ENCODE measurements at places on chromosomes 4 and X.

GRCh38 chr4:168712316-168712890 is 215.6 kb downstream of the PALLD start:
- DNase-seq: no peak

- no peak for DNase-seq
Measured at GRCh38 chrX:34401411-34401810, 255.7 kb downstream of the TMEM47 start.

DNA sequence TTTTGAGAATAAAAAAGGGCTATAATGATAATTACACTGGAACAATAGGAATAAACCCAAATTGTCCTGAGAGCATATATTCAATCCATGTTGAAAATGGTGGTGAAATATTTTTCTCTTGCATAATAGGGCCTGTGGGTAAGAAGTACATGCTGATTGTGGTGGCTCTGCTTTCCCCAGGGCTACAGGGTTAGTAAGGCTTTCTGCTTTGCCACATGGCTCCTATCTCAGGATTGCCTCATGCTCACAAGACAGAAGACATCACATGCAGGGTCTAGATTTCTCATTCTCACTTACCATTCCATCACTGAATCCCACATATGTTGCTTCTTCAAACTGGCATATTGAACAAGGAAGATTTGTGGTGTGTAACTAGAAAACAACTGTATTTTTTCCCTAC is 12.4 kb upstream of the VEGFC start:
- DNase-seq: no peak

- DNase-seq: no peak
Measured at GRCh38 chr4:10186228-10187214, 69.9 kb upstream of the WDR1 start.

DNA sequence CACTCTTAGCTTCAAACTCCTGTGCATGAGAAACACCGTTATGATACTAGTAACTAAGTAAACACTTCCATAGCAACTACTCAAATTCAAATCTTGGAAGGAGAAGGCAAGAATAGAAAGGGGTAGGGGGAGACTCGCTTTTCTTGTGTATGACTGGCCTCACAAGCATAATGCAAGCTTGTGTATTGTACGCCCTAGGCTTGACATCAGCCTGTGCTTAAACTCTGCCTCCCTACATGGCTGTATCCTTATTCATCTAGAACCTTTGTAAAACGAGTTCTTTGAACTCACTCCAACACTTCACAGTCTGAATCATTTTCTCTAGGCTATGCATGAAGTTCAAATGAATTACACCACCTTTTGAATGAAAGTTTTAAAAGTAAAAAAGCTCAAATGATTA is 1071.2 kb upstream of the ADGRL3 start:
- no peak for DNase-seq

DNA sequence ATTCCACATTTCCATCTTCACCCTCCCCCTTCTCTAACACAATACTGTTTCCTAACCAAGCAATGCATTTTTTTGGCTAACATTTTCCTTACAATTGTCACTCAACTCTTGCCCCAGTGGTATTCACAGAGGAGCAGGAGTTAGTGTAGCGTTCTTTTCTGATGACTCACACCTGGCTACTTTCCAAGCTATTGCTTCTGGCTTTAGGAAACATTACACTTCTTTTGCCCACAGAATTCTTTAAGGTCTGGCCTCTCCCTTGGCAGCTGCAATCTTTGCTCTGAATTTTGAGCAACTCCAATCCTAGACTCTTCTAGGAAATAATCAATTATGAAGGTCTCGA is 27.5 kb upstream of the PDGFC start:
- no peak for DNase-seq

DNA sequence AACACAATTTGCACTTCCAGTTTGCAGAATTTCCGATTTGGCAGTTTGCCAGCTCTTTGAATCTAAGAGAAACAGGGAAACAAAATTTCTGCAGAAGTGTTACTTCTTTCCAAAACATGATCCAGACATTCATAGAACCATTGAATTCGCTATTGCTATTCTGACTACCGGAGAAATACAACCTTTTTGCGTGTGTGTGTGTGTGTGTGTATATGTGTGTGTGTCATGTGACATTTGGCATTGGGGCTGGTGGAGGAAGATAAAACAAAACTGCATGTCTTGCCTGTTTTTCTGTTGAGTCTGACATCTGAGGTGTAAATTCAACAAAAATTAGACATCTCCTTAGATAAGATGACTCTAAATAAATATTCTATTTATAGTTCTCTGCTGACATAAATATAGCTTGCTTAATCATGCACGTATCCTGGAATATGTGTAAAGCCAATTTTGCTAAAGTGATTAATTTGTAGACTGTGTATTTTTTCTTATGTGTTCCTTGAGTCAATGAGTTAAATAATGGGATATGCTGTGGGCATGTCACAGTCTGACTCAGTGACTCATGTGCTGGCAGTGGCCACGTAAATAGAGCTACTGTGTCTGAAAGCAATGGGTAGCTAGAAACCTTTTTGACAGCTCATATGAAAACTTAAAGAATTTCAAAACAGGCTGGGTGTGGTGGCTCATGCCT is 98.9 kb downstream of the HPGD start:
- no peak for DNase-seq

- no peak for DNase-seq
Measured at GRCh38 chr4:40502934-40503333, 126.7 kb downstream of the RBM47 start.

DNA sequence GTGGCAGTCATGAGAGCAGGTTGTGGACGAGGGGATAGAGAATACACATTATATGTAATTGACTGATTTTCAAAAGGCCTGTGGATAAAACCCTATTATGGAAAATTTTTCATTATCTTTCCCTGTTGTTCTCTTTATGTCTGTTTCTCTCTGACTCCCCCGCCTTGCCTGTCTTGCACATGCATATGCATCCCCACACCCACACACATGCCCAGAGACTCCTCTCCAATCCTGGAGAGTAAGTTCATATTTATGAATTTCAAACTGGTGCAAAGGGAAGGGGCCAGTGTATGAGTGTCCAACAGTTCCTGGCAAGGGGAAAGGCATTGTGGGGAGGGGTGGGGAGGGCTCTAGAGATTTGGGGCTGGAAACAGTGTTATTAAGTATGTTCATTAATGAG is 60.8 kb upstream of the ARHGAP36 start:
- DNase-seq: no peak

DNA sequence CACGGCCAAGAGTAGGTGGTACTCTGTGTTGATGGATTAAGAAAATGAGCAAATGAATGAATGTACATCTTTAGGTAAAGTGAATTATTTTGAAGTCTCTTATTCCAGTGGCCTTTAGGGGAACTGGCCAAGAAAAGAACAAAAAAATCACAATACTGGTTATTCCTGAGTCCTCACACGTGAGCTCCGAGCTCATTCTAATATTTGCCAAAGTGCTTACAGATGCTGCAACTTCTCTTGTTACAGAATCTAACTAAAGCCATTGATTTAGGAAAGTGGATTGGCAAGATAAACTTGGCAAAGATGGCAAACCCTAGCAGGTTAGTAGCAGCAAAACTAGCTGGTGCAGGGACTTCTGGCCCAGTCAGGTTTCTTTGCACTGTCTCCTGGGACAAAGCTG is 37.6 kb downstream of the IDS start:
- no peak for DNase-seq

GRCh38 chrX:8783097-8783713 is 18.0 kb downstream of the FAM9A start:
- no peak for DNase-seq

GRCh38 chrX:44997888-44998287 is 124.9 kb downstream of the KDM6A start:
- no peak for DNase-seq

- no peak for DNase-seq
Measured at GRCh38 chr4:75345423-75345822, 168.8 kb downstream of the RCHY1 start.

DNA sequence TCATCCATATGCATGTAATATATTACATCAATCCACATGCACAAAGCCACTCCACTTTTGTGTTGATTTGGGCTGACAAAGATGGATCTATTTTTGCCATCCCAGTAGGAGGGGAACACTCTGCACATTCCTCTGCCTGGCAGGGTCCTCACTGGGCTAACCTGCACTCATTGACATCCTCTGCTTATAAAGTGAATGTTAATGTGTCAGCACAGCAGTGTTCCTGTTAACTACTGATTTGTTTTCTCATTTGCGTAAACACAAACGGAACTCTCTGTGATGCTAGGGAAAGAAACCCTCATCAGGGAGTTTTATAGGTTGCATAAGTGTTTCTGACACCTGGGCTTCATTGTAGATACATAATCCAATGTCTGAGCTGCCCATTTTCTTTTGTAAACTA is 826.0 kb downstream of the RAB28 start:
- DNase-seq: no peak

DNA sequence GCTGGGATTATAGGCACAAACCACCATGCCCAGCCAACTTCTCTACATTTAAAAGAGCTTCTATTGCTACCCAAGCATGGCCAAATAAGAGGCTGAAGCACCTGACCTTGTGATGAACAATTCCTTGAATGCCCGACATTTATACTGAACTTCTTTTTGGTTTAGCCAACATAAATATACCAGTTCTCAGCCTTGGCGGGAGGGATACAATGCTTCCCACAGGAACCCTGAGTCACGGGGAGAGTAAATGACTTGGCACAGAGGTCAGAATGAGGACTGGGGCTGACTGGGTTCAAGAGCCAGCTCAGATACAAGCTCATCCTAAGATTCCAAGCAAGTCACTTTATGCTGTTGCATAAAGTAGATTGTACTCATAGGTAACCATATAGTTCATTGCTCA is 6.1 kb downstream of the HOPX start:
- DNase-seq: no peak

DNA sequence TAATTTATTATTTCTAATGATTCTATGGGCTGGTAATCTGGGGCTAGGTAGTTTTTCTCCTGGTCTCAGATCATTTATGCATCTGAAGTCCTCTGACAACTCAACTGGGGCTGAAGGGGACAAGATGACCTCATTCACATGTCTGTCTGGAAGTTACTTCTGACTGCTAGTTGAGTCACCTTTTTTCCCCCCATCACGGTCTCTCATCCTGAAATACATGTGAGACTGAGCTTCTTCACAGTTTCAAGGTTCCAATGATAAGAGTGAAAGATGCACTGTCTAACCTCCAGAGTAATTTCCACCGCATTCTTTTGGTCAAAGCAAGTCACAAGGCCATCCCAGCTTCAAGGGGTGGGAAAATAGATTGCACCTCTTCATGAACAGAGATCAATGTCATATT is 356.7 kb upstream of the RPS6KA3 start:
- DNase-seq: no peak

DNA sequence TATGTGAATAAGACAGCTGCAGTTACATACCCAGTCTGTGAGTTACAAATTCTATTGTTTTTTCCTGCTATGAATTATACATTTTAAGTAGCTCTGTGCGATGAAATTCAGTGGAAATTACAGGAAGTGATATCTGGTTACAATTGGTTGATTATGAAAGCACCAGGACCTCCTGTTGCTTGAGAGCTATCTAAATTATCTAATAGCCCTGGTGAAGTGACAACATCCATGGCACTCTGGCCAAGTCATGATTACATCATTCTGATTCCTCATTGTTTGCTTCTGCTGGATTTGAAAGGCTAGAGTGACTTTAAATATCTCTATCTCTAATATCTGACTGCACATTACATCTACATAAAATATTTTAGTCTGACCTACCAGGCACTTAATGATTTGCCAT is 515.0 kb downstream of the CFAP47 start:
- no peak for DNase-seq

DNA sequence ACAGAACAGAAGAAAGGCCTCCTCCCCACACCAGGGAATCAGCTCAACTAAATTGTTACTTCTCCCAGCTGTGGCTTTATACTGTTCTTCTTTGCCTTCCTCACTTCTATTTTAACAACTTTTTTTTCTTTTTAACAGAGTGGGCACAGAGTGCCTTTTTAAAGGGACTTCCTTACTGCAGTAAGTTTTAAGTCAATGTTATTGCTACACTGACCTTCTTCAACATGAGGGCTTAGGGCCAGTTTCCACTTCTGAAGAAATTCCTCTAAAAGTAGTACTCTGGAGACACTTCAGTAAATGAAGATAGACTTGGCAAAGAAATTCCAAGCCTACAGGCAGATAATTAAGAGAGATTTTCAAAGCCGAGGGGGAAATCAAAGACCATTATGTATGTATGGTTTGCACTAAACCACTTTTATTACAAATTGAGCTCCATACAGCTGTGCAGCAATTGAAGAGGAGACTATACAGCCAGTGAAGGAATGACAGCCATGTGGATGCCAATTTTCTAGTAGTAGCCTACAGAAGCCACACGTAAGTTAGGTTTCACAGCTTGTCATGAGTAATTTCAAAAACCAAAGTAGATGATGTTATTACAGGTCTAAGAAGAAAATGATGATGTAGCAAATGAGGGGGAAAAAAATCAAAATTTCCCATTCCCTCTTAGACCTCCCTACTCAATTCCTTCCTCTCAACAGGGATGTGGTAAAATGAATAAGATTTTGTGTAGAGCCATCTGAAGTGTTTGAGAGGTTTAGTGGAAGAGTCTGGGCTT is 36.9 kb upstream of the RASGEF1B start:
- DNase-seq: no peak

DNA sequence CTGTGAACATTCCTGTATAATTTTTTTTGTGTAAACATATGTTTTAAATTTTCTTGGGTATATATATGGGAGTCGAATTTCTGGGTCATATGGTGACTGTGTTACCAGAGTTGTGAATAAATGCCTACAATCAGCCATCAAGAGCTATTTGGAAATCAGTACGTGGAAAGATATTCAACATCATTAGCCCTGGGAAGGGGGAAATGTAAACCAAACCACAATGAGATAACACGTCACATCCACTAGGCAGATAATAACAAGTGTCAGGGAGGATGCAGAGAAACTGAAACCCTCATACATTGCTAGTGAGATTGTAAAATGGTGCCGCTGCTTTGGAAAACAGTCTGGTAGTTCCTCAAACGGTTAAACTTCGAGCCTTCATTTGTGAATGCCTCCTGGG is 43.9 kb downstream of the LUZP4 start:
- DNase-seq: no peak

- no peak for DNase-seq
Measured at GRCh38 chrX:96410927-96411326, 273.7 kb upstream of the DIAPH2 start.

GRCh38 chr4:137524725-137525369 is 7.4 kb downstream of the PCDH18 start:
- DNase-seq: no peak

DNA sequence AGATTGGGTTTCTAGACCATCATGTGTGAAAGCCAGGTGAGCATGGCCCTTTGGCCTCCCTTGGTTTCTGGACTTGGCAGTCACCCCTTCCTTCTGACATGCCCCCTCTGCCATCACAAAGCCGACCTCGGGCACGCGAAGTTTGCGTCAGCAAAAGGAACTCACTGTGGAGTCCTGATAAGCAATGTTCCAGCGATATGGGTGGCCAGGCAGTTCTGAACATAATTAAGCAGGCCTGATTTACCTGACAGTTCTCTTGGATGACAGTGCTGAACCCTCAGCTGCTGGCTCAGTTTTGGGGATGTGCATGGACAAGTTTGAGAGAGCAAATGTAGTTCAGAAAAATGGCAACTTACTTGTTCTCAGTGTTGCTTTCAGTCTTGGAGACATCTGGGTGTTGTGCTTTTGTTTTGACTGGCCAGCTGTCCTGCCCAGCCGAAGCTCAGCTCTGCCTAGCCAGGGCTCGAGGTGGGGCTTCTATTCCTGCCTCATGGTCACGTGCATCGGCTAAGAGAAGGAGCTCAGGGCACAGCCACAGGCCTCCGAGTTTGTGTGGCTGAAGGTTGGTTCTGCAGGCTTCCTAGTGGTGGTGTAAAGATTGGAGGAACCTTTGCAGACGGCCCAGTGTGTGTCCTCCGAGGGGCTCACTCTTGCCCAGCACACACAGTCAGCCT is 78.3 kb downstream of the CLDN34 start:
- no peak for DNase-seq

GRCh38 chr4:81509191-81509590 is 37.5 kb upstream of the RASGEF1B start:
- DNase-seq: no peak
